ENCODE measurements at places on chromosomes 7 and 10.

DNA sequence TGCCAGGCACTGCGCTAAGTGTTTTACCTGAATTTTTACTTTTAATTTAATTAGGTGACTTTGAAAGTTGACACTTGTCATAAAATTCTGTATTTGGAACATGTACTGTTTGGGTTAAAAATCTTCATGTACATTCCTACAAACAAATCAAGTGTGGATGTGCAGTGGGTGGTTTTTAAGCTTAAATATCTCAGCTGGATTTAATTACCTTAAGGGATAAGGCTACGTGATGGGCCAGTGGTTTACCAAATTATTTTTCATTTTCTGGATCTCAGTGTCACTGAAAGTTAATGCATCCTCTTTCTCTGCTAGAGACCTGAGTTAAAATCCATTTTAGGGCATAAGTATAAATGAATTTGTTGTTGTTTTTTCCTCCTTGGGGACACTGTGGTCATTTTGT is 51.1 kb downstream of the EXOC4 start:
- no peak for DNase-seq

DNA sequence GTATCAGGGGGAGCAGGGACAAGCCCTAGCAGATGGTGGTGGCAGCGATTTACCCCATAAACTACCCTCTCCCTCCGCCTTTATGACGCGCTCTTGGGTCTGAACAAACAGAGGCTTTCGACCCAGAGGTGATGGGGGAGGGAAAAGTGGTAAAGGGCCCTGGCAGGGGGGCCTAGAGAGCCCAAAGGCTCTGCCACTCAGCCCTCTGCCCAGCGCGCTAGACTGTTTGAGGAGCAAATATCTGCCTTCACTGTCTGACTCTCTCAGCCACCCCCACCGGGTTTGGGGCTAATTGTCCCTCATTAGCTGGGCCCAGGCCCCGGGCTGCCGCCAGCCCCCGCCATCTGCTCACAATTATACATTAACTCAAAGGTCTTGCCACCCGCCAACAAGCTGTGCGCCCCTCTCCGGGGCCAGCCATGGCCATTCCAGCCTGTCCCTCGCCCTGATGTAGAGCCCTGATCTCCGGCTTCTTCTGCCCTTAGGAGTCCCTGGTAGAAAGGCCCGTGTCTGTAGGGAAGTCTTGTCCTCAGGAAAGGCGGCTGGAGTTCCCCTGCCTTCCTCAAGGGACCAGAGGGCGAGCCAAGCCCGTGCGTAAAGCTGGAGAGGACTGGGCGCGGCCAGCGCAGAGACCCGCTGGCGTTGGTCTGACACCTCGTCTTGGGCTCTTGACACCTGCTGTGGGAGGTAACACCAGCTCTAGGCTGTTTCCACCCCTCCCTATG is 1.9 kb upstream of the PAX4 start:
- no peak for DNase-seq

GRCh38 chr10:79209340-79209739 is 137.9 kb upstream of the PPIF start:
- DNase-seq = no peak

DNA sequence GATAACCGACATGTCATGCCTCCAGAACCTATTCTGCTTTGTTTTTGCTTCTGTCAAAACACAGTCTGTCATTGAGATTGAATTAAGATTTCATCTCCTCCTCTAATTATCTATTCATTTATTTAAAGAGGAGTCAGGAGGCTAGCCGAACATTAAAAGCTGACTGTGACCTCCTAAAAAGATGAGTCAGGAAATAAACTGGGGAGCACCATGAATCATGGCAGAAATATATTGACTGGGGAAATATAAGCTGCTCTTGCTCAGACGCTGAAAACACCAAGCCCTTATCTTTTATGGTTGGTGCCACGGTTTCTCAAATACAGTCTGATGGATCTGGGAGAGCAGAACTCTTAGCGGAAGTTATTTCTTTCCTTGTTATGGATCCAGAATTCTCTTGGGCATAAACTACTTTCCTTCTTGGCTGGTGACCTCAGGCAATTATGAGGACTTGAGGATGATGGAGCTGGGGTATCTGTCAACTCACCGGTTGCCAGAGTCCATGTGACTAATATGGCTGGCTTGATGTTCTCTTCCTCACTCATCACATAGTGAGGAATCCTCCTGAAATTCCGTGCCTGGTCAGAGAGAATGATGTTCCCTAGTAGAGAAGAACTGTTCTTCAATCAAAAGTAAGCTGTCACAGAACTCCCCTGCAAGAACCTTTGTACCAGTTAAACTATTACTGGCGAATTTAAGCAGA is 307.6 kb upstream of the PHYHIPL start:
- no peak for DNase-seq

- no peak for DNase-seq
These were observed 22.6 kb downstream of the PALS2 start for GRCh38 chr7:24595671-24596418.

- no peak for DNase-seq
These were observed 123.1 kb downstream of the CLEC2L start for GRCh38 chr7:139646566-139646965.

DNA sequence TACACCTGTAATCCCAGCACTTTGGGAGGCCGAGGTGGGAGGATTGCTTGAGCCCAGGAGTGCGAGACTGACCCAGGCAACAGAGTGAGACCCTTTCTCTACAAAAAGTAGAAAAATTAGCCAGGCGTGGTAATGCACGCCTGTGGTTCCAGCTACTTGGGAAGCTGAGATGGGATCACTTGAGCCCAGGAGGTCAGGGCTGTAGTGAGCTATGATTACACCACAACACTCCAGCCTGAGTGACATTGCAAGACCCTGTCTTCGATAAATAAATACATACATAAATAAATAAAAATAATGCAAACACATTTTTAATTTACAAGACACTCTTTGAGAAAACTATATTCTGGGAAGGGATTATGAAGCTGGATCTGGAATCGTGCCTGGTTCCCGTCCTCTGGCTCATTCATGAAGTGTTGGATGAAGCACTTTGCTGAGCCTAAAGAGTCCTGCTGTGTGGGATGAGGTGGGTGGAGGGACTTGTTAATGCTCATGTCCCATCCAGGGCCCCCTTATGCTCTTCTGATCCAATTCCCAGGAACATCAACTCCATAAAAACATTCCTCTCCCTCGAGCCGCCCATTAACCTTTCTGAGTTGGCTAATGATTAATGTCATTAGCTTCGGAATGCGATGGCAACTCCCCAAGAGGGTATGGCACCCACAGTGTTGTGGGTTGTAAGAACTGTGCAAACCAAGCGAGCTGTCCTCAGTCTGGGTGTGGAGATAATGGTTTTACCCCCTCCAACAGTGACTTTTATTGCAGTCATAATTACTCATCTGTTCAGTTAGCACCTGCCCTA is 236.3 kb downstream of the BAMBI start:
- DNase-seq = no peak

DNA sequence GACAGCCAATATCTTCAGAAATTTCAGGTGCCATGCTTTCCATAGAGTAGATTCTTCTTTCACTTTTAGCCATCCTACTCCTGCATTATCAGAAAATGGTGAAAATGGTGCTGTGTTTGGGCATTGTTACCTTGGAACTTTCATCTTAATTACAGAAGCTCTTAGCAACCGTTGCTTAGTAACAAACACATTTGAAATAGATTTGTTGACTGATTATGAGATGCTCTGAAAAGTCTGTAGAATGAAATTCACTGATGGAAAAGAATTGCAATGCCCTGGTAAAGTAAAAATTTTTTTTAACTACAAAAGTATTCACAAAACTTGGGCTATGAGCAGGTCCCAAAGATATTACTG is 249.3 kb upstream of the NEBL start:
- DNase-seq = no peak

DNA sequence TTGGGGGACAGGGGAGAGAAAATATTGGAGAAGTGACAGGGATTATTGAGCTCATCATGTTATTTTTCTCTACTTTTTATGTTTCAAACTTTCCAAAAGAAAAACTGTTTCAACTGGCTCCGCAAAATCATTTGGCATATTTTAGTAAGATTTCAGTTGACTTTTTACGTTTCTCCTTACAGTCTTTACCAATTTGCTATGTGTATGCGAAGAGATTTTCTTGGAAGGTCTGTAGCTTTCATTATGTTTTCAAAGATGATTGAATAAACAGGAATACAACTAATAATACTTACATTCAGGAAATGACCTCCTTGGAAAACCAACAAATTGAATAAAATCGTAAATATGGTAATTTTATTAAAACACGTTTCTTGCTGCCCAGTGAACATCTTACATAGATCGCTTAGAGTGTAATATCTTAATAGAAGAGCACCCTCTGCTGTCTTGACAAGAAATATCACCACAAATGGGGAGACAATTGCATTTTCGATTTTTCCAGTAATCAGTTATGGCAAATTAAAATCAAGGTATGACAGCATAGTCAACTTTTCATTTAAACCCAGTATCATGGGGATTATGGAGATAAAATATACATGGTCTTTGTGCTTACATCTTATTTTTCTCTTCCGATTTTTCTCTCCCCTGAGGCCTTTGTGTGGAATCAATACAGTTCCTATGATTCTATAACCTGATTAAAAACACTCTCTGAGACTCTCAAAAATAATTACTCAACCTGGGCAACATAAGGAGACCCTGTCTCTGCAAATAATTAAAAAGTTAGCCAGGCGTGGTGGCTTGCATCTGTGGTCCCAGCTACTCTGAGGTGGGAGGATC is 43.1 kb downstream of the MBL2 start:
- DNase-seq = no peak

DNA sequence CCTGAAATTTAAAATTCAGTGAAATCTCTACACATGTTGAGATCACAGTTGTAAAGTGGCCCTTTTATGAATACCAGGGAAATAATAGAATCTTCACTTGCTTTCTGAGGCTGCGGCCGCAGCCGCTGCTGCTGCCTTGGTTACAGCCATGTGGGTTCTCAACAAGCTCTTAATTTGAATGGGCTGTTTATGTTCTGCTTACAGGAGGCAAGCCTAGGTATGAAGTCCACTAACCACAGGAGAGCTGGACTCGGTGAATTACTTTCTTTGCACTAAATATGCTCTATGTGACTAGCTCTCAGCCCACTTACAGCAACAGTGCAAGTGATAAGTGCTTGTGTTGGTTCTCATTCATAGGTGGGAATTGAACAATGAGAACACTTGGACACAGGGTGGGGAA is 410.8 kb downstream of the SFMBT2 start:
- no peak for DNase-seq

- peak; percentile 90 for DNase-seq
These were observed at the start of gene NFKB2 for GRCh38 chr10:102395400-102396316. Gene NFKB2, plus strand, starts transcription at chr10:102395705. Its CDS starts 255 bp downstream, at chr10:102395960.

- DNase-seq = peak; percentile 15
These were observed 11.4 kb downstream of the SERPINE1 start for GRCh38 chr7:101138213-101138870.

- DNase-seq = no peak
These were observed 105.7 kb upstream of the FAM20C start for GRCh38 chr7:86629-87028.

- no peak for DNase-seq
These were observed 350.0 kb downstream of the PLXDC2 start for GRCh38 chr10:20166096-20166675.

DNA sequence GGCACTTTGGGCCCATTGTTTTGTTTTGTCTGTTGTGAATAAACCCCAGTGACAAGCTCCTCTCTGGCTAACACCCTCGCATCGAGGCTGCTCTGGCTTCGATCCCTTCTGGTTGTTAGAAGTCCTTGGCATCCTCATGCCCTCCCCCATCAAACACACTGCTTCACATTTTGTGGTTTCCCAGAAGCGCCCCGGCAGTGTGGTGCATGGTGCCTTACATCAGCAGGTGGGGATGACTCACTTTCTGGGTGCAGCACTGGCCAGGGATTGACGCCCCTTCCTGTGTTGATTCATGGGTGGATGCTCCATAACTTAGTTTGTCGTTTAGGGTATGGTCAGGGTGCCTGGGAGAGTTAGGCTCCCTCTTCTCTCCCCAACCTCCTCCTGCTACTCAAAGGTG is 51.4 kb downstream of the PLPP4 start:
- no peak for DNase-seq

DNA sequence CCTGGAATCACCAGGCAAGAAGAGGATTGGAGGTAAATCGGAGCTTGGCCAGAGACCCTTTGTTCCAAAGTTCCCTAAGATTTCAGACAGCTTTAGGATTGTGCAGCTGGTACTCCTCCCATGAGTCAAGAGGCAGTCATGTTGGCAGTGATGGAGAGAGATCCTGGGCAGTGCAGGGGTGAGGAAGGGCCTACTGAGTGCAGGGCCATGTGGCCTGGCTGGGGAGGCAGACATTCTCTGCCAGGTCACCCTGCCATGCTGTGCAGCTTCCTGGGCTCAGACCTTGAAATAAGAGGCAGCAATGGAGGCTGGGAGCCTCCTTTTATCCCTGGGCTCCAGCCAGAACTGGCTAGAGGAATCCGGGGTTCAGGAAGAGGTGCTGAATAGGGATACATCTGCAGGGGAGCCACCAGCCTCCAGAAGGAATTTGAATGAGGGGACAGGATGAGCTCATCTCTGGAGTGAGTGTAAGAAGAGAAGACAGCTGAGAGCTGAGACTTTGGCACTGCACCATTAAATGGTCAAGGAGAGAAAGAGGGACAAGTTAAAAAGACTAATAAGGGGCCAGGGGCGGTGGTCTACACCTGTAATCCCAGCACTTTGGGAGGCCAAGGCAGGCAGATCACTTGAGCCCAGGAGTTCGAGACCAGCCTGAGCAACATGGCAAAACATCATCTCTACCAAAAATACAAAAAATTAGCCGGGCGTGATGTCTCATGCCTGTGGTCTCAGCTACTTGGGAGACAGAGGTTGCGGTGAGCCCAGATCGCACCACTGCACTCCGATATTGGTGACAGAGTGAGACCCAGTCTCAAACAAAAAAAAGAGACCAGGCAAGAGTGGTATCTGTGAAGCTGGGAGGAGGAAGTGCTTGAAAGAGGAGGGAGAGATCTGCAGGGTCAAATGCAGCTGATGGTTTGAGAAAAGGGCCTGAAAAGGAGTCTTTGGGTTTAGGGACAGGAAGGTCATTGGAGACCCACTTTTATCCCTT is 12.0 kb downstream of the SFTPD start:
- DNase-seq = no peak

GRCh38 chr10:101602761-101603398 is 14.8 kb downstream of the DPCD start:
- peak; percentile 17 for DNase-seq

GRCh38 chr10:103816431-103816830 is 38.9 kb downstream of the SH3PXD2A start:
- DNase-seq = no peak

GRCh38 chr7:8068892-8069686 is 100.5 kb downstream of the GLCCI1 start:
- no peak for DNase-seq

- DNase-seq = no peak
These were observed 311.1 kb downstream of the HPSE2 start for GRCh38 chr10:98924526-98924925.

All from stimulated activated naive CD4-positive, alpha-beta T cell (primary cell).